ENCODE measurements at places on chromosomes 6 and 20.

GRCh38 chr6:134733801-134734200, 216.1 kb downstream of the ALDH8A1 start:
- no peak for DNase-seq

GRCh38 chr6:135657207-135657606, 159.7 kb upstream of the AHI1 start:
- DNase-seq: no peak

DNA sequence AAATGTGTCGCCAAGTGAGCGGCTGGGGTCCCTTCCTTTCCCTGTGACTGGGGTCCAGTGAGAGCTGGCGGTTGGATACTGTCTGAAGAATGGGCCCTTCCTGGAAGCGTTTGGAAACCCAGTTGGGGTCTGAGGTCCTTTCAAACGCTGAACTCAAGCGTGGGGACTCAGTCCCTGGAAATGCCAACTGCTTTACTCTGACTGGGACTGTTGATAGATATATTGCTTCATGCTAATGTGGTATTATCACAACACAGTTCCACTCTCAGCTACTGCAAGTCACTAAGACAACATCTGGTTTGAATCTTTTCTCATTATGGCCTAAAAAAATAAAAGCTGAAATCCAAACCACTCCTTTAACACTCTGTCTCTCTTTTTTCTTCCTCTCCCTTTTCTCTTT, 23.7 kb upstream of the PSMF1 start:
- DNase-seq: no peak

DNA sequence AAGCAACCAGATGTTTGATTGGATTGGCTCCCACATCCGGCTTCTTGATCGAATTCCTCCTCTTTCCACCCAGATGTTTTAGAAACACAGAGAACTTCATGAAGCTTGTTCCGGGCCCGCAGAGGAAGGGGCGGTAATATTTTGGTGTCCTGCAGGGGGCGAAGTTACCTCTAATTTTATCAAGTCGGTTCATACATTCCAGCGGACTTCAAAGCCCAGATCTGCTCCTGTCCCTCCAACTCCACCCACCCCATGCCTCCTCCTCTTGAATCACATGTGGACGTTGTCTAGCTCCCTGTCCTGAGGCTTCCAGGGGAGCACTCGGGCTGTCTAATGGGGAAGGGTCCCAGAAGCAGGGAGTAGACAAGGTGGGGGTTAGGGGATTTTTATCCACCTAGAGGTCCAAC, 2.9 kb upstream of the BMP6 start:
- DNase-seq: peak; percentile 51

DNA sequence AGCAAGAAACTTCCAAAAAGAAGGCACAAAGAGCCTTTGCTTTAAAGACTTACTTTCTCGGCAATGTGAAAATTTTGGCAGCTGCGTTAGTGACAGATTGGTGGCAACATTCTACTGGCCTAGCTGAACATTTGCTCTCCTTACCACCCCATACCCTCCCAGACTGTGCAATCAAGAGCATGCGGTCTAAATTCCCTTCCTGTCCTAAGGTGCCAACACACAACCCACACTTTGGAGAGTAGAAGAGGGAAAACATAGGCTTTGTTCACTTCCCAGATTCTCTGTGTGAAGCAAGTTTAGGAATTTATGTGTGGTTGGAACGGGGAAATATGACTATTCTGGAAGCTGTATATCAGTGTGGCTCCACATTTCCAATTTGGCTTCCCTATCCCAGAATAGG, 29.8 kb upstream of the NEDD9 start:
- no peak for DNase-seq

DNA sequence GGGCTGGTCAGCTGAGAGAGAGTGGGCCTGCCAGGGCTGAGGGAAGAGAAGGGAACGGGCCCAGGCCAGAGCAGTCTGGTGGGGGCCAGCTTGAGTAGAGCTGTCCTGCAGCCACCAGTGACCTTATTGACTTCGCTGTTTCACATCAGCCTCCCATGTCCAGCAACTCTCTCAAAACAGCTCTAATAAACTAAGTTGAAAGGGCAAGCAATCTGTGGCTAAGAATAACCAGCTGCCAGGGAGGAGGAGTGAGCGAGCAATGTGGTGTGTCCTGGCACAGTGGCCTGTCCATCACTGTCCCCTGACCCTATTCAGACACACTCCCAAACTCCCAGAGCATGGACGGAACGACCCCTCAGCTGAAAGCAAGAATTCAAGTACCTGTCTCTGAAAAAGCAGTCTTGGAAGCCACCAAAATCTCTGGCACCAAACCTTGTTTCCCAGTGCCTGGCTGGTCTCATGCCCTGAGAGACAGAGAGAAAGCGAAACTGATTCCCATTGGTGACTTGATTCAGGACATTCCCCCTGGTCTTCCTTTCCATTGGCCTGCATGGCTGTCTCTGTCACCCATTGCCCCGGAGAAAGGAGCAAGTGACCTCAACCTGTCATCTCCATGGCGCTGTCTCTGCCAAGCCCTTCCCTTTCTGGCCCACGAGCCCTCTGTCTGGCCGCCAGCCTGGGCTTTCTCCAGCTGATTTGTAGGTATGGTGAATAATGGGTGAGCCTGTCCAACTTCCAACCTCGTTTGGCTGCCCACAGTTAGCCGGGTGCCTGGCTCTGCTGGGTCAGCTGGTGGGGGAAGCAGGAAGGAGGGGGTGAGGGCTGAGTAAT, at the start of gene DDO:
Gene DDO, minus strand, starts transcription at position 490 of the 831 bp plus-strand sequence. CDS start 2,113 bp downstream, outside the sequence.
- peak; percentile 43 for DNase-seq

DNA sequence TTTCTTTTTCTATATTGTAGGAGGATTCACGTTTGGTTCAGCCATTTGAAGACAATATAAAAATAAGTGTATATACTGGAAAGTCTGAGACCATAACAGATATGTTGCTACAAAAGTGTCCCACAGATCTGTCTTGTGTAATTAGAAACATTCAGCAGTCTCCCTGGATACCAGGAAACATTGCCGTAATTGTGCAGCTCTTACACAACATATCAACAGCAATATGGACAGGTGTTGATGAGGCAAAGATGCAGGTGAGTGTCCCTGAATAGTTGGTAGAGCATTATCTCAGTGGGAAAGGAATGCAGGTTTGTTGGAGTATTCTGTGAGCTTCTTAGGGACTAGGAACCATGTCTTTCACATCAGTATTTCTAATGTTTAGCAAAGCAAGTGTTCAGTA, 18.3 kb upstream of the ADGRF4 start:
- no peak for DNase-seq

- DNase-seq: no peak
Observed at GRCh38 chr20:63061051-63061770, 54.4 kb upstream of the BHLHE23 start.

DNA sequence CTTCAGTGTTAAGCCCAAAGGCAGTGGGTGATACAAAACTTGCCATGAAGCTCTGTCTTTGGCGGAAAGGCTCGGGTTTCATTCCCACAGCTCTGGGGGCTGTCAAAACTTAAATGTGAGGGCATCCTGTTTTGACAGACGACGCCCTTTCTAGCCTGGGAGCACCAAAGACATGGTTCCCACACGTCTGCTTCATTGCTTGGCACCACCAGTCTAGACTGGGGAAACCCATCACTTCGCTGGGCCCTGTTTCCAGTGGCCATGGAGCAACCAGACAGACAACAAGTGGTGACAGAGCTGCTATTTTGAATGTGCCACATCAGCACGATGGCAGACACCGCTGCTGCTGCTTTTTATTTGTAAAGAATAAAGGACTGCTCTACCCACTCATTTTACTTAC, 127.5 kb downstream of the SASH1 start:
- DNase-seq: no peak

DNA sequence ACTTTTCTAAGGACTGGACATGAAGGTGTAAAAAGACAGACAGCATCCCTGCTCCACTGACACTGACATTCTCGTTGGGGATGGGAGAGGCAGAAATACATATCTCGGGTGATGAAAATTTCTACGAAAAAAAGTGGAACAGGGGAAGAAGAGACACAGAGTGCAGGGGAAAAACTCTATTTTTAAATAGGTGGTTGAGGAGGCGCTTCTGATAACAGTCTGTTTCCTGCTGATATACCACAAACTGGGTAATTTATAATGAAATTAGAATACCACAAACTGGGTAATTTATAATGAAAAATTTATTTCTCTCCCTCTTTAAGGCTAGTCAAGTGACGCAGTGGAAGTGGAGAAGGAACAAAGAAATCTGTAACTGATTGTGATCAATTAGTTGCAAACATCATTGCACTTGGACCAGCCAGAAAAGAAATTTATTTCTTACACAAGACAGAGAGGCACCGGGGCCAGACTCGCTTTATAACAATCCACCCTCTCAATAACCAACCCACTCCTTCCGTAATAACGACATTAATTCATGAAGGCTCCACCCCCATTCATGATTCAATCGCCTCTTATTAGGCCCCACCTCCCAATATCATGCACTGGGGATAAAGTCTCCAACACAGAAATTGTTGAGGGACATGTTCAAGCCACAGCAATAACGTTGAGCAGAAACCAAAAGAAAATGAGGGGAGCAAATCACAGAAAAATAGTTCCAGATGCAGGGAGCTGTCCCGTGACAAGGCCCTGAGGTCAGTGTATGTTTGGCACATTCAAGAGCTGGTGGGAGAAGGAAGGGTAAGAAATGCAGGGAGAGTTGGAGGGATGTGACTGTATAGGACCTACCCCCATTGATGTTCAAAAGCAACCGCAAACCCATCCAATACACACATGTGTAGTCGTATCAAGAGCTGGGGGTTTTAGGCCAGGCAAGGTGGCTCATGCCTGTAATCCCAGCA, 6.6 kb upstream of the SRSF6 start:
- DNase-seq: no peak

- DNase-seq: no peak
Observed at GRCh38 chr6:157955675-157956074, 26.0 kb upstream of the SYNJ2 start.

DNA sequence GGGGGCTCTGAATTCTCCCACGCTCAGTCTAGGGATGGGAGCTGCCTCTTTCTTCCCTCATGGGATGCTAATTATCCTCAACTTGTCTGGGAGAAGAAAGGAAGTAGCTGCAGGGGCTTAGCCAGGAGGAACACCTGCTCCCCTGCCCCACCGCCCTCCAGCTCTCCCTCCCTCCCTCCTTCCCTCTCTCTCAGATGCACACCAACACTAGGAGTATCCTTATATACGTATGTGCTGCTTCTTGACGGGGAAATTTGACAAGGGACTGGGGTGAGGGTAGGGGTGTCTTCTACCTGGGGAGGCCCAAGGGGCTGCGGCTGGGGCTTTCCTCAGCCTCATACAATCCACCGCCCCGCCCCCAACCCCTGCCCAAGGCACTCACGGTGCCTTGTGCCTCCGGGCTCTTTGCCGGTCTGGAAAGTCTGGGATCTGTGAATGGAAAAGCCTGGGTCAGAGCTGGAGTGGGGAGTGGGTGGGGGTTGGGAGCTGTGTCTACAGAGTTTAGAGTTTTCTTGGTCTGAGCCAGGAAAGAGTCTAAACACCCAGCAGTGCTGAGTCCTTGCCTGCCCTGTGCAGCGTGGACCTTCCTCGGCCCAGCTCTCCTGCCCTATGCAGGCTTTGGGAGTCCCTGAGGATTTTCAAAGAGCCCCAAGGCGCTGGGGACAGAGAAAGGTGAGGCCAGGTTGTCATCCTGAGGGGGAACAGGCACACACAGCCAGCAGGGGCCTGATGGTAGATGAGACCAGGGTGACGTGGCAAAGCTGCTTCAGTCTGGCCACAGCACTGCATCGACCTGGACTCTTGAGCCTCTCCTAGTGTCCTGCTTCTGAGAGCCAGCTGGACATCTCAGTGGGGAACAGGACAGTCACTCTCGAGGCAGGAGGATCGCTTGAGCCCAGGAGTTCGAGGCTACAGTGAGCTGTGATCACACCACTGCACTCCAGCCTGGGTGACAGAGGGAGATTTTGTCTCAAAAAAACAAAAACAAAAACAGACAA, 29.3 kb upstream of the EMILIN3 start:
- DNase-seq: no peak

- peak; percentile 21 for DNase-seq
Observed at GRCh38 chr6:149834513-149835481, 29.4 kb downstream of the LRP11 start.

Data from DMS 273 treated with DMSO at 0.1 percent for 48 hours (cell line).